ENCODE measurements at places on chromosomes 12 and 14. TPM values are rescaled to one million over a fixed set of nuclear protein-coding genes. Genes with fewer than 3 reads are reported as not detected.

BCL2L2 gene
- 8.5 TPM for total RNA-seq

GSC gene
- not detected for total RNA-seq

LPAR5 gene
- total RNA-seq = 6.2 TPM

NRXN3 gene
- not detected for total RNA-seq

FSCB gene
- total RNA-seq = not detected

Measured in T-helper 2 cell treated with Interferon-gamma antibody and Interleukin-4, amounts not matched to agents 100 ng/mL and 5 ng/mL, for 36 hours (primary cell).